ENCODE measurements at places on chromosomes 4 and X.

GRCh38 chr4:46954643-46955042 lies 38.7 kb downstream of the GABRA4 start:
- DNase-seq, result no peak

DNA sequence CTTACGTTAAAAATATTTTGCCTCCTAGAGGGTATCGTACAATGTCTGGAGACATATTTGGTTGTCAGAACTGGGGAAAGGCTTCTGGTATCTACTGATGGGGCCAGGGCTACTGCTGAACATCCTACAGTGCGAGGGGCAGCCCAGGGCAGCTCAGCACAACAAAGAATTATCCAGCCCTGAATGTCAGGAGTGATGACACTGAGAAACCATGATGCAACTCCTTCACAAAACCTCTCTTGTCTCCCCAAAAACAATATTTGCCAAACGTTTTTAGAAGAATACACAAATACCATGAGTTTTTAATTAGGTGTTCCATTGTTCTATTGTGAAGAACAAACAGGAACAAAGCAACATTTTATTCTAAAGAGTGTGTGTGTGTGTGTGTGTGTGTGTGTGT lies 43.4 kb upstream of the CLNK start:
- DNase-seq, result no peak

DNA sequence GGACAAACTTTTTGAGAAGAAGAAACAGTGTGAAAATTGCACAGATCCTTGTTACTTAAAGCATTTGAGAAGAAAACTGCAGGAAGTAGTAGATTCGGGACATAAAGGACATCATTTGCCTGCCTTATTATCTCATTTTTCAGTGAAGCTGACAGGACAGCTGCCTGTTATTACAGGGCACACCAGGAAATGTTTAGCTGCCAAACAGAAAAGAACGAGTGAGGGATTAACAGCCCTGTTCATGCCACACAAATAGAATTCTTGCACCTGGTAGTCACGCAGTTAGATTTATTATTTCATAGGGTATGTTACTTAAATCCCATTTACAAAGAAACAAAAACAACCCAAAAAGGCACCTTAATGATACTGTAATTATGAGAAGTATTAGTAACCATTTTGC lies 100.6 kb downstream of the CHIC2 start:
- no peak for DNase-seq

GRCh38 chr4:172691552-172691951 lies 477.1 kb upstream of the GALNT7 start:
- no peak for DNase-seq

DNA sequence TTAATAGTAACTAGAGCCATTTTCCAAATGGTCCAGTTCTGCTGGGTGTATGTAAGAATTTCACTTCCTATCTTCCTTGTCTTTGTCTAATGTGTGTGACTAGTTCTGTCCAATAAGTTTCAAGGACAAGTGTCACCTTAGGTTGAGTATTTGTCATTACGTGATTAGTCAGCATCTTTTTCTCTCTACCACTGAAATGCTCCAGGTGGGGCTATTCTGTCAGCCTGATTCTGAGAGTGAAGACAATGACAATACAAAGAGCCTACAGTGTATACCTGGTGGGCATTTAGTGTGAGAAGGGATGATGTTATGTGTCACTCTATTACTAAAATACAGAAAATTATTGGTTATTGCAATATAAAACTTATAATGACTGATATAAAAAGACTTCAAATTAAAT lies 876.3 kb downstream of the C4orf33 start:
- DNase-seq, result no peak

DNA sequence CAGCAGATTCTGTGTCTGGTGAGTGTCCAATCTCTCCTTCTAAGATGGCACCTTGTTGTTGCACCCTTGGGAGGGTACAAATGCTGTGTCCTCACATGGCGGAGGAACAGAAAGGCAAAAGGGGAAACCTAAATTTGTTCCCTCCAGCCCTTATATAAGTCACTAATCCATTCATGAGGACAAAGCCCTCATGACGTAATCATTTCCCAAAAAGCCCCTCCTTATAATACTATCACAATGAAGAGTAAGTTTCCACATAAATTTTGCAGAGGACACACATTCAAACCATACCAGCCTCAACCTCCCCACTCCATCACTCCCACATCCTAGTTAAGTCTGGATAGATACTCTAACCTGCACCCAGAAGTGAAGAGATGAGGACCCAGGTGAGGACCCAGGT lies 63.1 kb downstream of the USP38 start:
- DNase-seq, result no peak

- no peak for DNase-seq
Observed at GRCh38 chr4:43867908-43868307, 580.7 kb downstream of the KCTD8 start.

GRCh38 chrX:81174286-81174685 lies 27.4 kb downstream of the HMGN5 start:
- DNase-seq, result peak; percentile 2

DNA sequence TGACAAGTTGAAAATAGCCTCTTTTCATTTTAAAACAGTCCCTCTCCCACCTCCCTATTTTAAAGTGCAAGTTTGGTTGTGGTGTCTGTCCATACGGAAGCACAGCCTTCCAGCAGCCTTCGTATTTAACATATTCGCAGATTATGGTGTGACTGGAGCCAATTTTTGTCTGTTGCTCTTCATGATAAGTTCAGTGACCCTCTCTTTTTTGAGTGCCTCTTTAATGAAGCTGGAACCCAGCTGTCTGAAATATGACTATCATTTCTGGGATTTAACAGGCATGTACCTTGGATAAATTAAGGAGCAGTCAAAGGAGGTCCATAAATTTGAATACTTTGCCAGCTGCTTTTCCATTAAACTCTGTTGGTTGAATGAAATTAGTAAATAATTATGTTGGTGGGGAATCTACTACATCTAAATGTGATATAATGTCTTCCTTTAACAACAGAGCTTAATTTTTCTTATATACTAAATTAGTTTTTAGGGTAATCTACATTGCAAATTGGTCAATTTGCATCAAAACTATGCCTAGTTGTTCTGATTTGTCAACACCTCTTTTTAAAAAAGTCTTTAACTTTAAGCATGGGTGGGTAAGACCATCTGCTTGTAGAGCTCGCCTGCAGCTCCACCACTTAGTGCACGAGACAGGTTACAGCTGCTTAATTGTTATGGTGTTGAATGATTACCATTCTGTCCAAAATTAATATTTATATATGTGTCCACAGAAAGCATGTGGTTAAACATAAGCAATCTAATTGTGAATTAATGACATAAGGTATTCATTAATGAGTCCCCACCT lies 216.6 kb downstream of the DCTD start:
- DNase-seq, result peak; percentile 33

GRCh38 chrX:96407501-96407900 lies 277.1 kb upstream of the DIAPH2 start:
- no peak for DNase-seq

GRCh38 chr4:71147261-71147660 lies 153.8 kb downstream of the DCK start:
- DNase-seq, result no peak

GRCh38 chrX:27241981-27242380 lies 221.2 kb downstream of the PPP4R3C start:
- DNase-seq, result no peak

- DNase-seq, result no peak
Observed at GRCh38 chrX:17748684-17749083, 11.4 kb downstream of the SCML1 start.

Data from NCI-H1694 treated with DMSO at 0.1 percent for 48 hours (cell line).